ENCODE measurements at places on chromosomes 3 and 15.

DNA sequence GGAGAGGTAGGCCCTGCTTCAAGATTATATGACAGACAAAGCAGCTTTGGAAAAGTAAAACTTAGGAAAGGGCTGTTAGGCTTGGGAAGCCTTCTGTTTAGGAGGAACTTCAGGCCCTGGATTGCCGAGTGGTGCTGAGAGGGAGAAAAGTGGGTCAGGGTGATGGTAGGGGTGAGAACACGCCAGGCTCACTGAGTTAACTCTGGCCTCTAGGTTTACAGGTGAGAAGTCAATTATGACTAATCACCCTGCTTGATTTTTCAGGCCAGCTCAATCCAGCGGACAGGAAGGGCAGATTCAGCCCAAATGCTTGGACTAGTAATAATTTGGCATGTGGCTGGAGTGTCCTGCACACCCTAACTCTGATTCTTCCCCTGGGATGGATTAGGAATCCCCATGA is 365.1 kb upstream of the LMCD1 start:
- DNase-seq, result no peak

DNA sequence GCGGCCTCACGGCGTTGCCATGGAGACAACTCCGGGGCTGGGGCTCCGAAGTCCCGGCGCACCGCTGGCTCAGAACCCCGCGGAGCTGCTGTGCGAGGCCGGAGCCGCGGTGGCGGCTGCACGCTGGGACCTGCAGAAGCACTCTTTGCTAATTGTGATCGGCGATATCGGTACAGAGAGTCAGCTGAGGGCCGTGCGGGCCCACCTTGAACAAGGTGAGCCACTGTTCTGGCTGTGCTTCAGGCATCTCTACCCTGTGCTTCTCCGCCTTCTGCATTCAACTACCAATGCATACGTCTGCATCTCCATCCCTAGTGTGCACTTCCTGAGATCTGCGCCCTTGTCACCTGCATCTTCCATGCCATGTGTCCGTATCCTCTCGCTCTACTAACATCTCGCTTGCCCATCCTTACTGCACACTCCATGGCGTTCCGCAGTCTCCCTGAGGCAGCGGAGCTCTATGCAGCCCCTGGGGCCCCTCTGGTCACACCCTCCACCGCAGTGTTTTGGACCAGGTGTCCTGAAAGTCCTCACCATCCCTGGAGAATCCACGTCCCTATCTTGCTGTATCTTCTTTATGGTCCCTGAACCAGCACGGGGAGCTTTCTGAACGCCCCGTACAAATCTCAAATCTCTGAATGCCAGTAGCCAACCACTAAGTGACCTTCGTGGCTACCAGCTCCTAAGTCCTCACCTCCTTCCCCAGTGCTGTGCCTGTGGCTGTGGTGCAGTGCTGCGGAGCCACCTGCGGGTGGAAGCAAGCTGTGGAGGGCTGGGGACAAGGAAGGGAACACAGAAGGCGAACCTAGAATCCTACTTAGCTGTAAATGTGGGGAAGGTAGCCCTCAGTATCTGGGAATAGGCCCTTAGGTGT is 6.2 kb upstream of the MAP1A start:
- peak; percentile 23 for DNase-seq

- no peak for DNase-seq
Measured at GRCh38 chr3:36903119-36903882, 41.6 kb downstream of the TRANK1 start.

DNA sequence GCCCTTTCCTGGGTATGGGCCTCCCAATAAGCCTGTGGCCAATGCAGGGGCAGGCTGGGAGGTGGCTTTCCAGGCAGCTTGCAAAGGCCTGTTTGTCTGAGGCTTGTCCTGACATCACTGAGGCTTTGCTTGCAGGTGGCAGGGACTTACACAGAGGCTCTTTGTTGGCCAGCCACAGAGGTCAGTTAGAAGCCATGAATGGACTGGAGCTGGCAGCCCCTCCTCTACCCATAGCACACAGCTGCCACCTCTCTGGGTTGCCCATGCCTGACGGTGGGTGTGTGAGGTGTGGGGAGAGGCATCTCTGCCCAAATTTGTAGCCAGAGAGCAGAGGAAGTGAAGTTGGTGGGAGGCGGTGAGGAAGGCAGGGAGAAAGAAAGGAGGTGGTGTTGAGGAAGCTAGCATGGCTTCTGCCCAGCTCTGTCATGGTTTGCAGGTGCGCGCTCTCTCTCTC is 17.1 kb downstream of the LIMD1 start:
- no peak for DNase-seq

Data from stimulated activated naive CD8-positive, alpha-beta T cell treated with anti-CD3 and anti-CD28 coated beads, Interleukin-15, amount 100 ng/mL, for 72 hours (primary cell).